ENCODE measurements at places on chromosomes 13 and 19.
A peak's percentile ranks its signal among the peaks of the same experiment; 100 is the strongest.

GRCh38 chr13:82010780-82011179 is 1669.9 kb upstream of the SPRY2 start:
- no peak for DNase-seq

- DNase-seq, result no peak
Measured at GRCh38 chr19:3798137-3798536, 12.0 kb upstream of the MATK start.

- DNase-seq, result no peak
Measured at GRCh38 chr13:110815471-110816204, 99.2 kb downstream of the ANKRD10 start.

GRCh38 chr13:31909864-31910551 is 121.6 kb upstream of the FRY start:
- peak; percentile 60 for DNase-seq

- DNase-seq, result peak; percentile 57
Measured at GRCh38 chr19:7533281-7533885, 2.1 kb upstream of the PNPLA6 start.

DNA sequence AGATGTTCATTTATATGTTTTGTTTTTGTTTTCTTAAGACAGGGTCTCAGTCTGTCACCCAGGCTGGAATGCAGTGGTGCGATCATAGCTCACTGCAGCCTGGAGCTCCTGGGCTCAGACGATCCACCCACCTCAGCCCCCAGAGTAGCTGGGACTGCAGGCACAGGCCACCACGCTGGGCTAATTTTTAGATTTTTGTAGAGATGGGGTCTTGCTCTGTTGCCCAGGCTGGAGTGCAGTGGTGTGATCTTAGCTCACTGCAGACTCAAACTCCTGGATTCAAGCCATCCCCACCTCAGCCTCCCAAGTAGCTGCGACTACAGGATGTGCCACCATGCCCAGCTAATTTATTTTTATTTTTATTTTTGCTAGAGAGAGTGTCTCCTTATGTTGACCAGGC is 45.7 kb downstream of the NFIC start:
- DNase-seq, result no peak

DNA sequence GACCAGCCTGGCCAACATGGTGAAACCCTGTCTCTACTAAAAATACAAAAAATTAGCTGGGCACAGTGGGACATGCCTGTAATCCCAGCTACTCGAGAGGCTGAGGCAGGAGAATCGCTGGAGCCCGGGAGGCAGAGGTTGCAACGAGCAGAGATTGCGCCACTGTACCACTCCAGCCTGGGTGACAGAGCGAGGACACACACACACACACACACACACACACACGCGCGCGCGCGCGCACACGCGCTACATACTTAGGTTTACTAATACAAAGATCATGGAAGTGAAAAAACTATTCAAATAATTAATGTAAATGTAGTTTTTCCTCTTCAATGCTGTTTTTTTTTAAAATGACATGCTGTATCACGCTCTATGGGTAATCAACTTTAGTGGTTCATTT is 58.5 kb upstream of the ZDHHC20 start:
- no peak for DNase-seq

DNA sequence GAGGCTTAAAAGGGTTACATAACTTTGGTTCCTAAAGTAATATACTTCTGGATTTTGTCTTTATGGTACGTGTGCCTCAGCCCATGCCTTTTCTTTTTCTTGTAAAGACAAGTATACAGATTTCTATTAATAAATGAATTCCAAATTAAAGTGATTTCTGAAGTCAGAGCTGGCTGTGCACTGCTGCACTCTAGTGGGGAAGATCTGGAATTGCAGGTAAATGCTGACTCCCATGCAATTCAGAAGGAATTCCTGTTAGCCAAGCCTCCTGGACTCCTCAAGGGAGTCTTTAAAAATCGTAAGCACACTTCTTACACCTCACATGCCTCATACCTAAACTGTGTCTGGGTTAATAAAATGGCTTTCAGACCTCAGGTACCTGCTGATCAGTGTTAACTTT is 118.4 kb upstream of the SLC7A1 start:
- DNase-seq, result peak; percentile 18

- DNase-seq, result no peak
Measured at GRCh38 chr13:26629260-26629825, 71.9 kb downstream of the WASF3 start.

GRCh38 chr19:6737873-6738786 is 750 bp upstream of the GPR108 start:
- peak; percentile 86 for DNase-seq

- DNase-seq, result no peak
Measured at GRCh38 chr19:48606463-48607358, at the start of gene SPACA4. TSS of gene SPACA4 (plus strand) at chr19:48606742. CDS start at chr19:48606979, 237 bp downstream.

DNA sequence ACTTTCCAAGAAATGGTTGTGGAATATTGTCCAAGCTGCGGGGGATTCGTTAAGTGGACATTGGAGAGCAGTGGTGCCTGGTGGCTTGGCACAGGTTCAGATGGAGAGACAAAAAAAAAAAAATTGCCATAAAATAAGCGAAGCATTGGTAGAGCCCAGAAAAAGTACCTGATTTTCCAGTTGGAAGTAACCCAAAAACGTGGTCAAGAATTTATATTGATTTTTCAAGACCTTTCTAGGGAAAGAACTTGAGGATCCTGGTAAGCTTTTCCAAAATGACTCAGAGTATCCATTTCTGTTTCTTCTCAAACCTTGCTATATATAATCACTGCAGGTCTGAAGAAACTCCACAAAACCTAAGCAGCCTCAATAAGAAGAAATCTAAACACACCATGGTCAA is 94.6 kb downstream of the ING1 start:
- DNase-seq, result no peak

DNA sequence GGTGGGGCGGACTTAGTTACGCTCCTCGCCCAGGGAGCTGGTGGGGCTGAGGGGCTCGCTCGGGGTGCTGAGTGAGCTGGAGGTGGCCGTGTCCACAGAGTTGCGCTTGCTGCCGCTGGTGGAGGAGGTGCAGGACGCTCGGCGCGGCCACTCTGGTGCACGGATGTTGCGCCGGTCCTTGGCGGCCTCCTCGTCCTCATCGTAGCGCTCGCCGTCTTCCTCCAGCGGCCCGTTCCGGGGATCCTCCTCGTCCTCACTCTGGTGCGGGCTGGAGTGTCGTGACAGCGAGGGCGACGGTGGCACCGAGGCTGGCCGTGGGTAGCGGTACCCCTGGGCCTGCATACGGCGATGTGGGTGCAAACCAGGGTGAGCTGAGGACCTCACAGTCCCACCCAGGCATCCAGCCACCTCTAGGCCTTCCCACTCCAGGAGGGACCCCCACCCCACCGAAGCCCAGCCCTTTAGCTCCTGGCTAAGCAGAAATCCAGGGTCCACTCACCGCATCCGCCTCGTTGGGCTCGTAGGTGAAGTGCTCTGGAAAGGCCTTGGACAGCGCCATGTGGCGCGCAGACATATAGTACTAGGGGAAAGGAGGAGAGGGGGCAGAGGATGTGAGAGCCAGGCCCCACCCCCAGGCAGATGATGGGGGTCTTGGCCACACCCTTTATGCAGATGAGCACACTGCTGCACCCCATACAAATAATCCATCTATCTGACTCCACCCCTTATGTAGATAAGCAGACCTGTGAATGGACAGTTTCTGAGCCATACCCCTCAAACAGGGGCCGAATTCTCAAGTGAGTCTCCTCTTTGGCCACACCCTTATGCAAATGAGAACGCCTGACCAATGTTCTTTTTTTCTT is 4.4 kb downstream of the FTL start:
- DNase-seq, result peak; percentile 39

- no peak for DNase-seq
Measured at GRCh38 chr13:98262292-98262691, 85.2 kb upstream of the RNF113B start.

DNA sequence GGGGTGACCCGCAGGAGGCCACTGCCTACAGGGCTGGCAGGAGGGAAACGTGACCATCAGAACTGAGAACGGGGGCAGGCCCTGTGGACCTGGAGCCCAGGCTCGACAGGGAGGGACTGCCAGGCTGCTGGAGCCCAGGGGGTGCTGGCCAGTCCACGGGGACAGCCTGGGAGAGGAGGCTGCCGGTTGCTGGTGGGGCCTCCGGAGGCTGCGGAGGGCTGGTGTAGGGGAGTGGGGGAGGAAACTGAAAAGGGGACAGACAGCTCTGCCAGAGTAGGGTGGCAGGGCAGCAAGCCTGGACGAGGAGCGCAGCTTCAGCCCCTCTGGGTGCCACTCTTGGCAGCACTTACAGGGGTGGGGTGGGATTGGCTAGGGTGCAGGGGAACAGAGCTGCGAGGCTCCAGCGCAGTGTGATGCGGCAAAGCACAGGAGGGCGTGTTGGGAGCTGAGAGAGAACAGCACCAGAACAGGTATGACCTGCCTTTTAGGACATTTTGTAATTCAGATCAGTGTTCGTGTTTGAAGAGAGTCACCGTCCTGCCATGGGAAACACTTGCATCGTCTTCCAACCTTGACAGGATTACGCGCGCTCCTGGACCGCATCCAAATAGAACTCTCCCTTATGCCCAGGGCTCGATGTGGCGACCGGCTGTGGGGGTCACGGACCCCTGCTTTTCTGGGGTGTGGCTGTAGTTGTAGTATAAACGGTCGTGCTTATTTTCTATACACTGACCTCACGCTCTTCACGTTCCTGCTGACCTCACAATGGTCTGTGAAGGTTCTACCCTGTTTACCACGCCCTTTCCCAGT is 19.9 kb upstream of the ARHGEF7 start:
- no peak for DNase-seq

GRCh38 chr13:28137596-28137995 is 749 bp upstream of the PAN3 start:
- DNase-seq, result peak; percentile 10

GRCh38 chr13:92487238-92487637 is 739.4 kb upstream of the GPC6 start:
- no peak for DNase-seq

GRCh38 chr13:64332048-64332447 is 2898.1 kb downstream of the PCDH9 start:
- DNase-seq, result no peak

DNA sequence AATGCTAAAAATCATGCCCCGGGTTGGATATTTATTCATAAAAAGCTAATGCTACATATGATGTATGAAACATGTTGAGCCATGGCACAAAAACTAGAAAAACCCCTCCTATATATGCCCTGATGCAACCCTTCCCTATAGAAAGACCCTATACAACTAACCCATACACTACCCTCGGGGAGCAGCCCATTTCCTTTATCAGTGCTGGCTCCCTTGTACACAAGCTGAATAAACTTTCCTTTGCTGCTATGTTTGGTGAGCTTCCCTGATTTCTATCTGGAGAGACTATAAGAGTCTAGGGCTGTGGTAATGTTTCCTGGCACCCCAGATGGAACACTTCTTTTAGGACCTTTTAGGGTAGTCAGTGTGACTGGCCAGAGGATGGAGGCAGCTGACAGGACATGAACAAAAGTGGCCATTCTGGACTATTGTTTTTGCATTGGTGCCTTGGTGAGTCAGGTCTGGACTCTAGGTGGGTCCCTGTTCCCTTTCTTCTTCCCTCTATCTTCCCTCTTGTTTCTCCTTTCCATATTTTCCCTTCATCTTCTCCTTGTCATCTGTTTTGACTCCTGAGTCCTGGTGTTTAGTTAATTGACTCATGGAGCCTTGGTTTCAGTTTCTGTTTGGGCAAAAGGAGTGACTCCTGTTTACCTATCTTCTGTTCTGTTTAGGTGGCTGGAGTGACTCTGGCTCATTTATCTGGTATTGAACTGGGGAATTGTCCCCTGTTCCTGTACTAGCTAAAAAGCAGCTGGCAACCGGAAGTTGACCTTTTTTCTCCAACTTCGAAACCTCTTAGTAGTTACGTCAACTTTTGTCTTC is 1321.8 kb upstream of the PCDH9 start:
- no peak for DNase-seq

DNA sequence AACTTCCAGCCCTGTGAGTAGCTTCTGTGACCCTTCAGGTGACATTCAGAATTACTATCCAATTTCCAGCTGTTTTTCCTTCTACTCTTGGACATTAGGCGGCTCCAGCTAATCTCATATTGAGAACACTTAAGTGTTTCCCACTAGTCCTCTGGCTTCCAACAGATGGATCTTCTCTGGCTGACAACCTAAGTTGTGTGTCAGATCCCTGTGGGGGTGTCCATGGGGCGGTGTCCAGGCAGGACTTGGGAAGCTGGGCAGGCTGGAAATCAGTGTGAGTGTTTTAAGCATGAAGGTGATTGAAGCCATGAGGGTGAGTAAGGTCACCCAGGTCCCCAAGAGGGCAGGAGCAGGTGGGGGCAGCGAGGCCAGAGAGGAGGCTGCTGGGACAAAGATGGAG is 10.1 kb downstream of the CNOT3 start:
- DNase-seq, result no peak

- DNase-seq, result no peak
Measured at GRCh38 chr19:33159893-33160292, 28.0 kb downstream of the WDR88 start.

- DNase-seq, result no peak
Measured at GRCh38 chr13:104847922-104848321, 1687.5 kb downstream of the EFNB2 start.

DNA sequence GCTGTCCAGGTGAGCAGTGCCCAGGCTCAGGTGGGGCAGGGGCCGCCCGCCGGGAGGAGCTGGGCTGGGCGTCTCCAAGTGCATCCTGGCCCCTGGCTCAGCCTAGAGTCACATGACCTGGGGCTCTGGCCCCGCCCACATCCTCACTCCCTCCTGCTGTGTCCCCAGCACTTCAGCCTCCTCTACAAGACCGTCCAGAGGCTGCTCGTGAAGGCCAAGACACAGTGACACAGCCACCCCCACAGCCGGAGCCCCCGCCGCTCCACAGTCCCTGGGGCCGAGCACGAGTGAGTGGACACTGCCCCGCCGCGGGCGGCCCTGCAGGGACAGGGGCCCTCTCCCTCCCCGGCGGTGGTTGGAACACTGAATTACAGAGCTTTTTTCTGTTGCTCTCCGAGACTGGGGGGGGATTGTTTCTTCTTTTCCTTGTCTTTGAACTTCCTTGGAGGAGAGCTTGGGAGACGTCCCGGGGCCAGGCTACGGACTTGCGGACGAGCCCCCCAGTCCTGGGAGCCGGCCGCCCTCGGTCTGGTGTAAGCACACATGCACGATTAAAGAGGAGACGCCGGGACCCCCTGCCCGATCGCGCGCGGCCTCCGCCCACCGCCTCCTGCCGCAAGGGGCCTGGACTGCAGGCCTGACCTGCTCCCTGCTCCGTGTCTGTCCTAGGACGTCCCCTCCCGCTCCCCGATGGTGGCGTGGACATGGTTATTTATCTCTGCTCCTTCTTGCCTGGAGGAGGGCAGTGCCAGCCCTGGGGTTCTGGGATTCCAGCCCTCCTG is 16.8 kb upstream of the CELF5 start:
- no peak for DNase-seq

- no peak for DNase-seq
Measured at GRCh38 chr13:113646921-113647340, 11.1 kb downstream of the ATP4B start.

- DNase-seq, result no peak
Measured at GRCh38 chr19:32403291-32403995, 2.1 kb upstream of the DPY19L3 start.

- DNase-seq, result no peak
Measured at GRCh38 chr13:81639984-81640582, 1299.2 kb upstream of the SPRY2 start.
